ENCODE measurements at places on chromosomes 16 and 17.

DNA sequence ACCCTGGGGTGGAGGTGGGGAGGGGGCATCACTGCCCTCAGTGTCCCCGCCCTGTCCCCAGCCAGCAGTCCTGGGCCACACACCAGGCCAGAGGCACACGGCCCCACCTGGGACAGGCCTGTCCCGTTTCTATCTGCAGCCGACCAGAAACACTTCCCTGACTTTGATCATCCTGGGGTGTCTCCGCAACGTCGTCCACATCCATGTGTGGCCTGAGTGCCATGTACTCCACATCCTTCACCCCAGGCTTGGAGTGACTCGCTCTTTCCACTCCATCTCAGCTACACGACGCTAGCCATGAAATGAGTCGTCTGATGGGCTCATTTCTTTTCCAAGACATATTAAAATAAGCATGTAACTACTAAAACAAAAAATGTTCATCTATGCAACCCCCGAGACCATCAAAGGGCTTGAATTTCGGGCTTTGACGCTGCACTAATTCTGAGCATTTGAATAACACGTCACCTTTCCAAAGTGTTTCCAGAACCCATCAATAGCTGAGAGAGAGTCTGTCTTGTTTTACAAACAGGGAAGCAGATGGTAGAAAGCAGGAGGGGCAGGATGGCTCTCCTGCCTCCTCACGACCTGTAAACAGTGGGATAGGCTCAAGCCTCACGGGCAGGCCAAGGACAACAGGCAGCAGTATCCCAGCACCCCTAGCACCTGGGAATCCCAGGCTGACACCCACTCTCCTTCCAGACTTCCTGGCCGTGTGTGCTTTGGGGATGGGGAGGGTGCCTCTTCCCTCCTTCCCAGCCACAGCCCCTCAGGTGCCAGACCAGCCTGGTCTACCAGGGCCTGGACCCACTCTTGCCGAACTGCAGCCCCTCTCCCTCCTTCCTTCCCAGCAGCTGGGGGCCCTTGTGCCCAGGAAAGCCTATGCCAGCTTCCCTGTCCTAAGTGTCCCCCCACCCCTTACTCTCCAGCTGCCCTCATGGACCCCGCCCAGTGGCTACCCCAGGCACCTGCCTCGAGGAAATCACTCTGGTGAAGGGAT is 20.0 kb upstream of the RASD1 start:
- peaks cover 2% of the 10 kb centered on the region for H3K4me1 ChIP-seq
- H3K27ac ChIP-seq, result no peak overlapping the region
- no peak overlapping the region for H3K4me3 ChIP-seq
- H3K27me3 ChIP-seq, result no peaks in the 10 kb centered on the region

- H3K4me3 ChIP-seq, result no peak overlapping the region
- H3K27ac ChIP-seq, result no peak overlapping the region
Measured at GRCh38 chr16:59907611-59908010, 1173.5 kb upstream of the GOT2 start.

GRCh38 chr17:17603178-17603894 is 11.8 kb upstream of the PEMT start:
- peaks cover 3% of the 10 kb centered on the region for H3K36me3 ChIP-seq
- peaks cover 6% of the 10 kb centered on the region for H3K4me1 ChIP-seq
- peak overlapping the region; percentile 34 for H3K27ac ChIP-seq
- no peak overlapping the region for H3K4me3 ChIP-seq
- H3K27me3 ChIP-seq, result peaks cover 9% of the 10 kb centered on the region

DNA sequence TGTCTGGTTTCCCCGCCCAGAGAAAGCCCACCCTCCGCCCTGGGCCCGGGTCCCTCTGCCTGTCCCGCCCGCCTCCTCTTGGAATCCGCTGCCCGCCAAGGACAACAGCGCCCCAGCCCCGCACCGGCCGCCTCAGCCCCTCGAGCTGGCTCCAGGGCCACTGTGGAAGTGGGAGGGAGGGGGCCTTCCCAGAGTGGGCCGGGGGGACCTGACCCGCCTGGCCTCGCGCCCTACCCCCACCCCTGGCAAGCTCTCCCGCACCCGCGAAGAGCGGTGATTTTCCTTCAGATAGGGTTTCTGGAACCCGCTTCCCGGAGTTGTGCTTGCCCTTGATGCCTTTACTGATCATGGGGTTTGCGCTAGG is 2.3 kb upstream of the CBX8 start:
- peak overlapping the region; percentile 84 for H3K4me3 ChIP-seq
- peaks cover 8% of the 10 kb centered on the region for H3K36me3 ChIP-seq
- DNase-seq, result no peak
- peaks cover 29% of the 10 kb centered on the region for H3K4me1 ChIP-seq

DNA sequence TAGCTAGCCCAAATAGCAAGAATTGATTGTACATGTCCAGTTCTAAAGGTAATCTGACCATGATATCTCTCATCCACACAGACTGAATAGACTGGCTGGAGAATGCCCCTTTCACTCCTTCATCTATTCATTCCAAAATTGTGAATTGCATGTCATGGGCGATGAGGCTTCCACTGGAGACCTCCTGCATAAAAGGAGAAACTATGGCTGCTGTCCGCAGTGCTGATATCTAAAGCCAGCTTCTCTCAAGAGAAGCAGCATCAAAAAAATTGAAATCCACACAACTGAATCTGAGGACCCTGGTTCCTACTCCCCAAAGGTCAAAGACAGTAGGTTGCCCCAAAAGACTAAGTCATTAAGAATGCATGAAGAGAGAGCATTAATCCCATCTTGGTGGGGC is 7.9 kb upstream of the SCNN1G start:
- DNase-seq, result no peak
- H3K4me3 ChIP-seq, result no peak overlapping the region
- peaks cover 3% of the 10 kb centered on the region for H3K36me3 ChIP-seq
- H3K27me3 ChIP-seq, result peaks cover 82% of the 10 kb centered on the region
